ENCODE measurements at places on chromosomes 13 and 19. TPM values are rescaled to one million over a fixed set of nuclear protein-coding genes. Genes with fewer than 3 reads are reported as not detected.
A peak's percentile ranks its signal among the peaks of the same experiment; 100 is the strongest.

Gene DIAPH3
- total RNA-seq = not detected

Gene SCGB2B2
- 0.82 TPM for total RNA-seq

Gene OR7D2
- not detected for total RNA-seq

DNA sequence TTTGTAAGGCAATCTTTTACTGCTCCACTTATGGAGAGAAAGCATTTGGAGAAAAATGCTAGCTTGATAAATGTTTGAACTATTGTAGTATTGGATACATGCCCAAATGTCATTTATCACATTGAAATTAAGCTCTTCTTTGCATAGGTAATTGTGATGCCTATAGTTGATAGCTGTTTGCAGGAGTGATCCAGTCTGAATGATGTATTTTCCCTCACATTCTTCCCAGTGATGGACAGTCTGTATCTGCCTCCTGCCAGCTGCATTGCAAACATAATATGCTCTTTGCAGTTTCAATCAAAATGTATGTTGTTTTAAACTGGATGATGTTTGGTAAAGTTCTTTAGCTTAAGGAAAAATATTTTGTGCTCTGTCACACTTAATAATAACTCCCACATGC, 89.8 kb downstream of the EDNRB start:
- no peak for DNase-seq

DNA sequence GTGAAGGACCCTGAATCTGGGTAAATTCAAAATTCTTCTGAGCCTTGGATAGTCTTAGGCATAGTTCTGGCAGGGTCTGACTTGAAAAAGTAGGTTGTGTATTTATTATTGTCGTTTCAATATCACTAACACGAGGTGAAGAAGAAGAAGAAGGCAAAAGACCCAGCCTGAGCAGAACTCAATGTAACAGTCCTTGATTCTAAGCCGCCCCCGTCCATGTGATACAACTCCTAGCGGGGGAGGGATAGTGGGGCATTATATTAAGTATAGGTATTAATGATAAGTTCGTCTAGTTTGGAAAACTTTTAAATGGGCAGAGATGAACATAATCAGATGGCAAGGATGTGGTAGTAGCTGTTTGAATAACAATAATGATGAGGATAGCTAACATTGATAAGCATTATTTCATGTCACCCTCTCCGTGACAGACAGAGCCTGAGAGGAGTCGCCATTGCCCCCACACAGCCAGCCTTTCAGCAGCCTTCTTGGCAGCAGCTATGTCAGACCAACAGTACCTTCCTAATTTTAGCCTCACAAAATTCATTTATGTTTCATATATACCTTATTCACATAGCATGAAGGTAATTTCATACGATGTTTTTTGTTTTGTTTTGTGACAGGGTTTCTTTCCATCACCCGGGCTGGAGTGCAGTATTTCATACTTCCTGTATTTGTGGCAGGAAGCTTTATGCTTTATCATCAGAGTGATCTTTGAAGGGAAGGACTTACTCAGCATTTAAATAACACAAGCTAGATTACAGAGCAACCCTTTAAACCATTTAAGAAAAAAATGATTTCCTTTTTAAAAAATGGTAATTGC, 64.4 kb upstream of the NPAS1 start:
- DNase-seq = peak; percentile 13

DNA sequence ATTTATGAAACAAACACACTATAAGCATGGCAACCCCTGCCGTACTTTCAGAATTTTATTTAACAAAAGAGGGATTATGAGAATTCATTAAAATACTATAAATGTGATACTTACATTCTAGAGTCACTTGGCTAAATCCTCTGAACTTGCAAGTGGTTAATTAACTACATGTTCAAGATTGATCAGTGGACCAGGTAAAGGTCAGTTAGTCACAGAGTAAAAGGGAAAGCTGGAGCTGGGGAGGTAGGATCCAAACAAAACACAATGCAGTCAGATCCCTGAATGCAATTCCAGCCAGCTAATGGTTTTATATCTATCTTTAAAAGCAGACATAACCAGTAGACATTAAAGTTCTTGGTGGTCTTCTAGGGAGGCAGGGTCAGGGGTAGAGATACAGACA, 270.5 kb downstream of the DIAPH3 start:
- no peak for DNase-seq

Data from T-helper 17 cell (primary cell).